ENCODE measurements at places on chromosomes 11 and 22.
A peak's percentile ranks its signal among the peaks of the same experiment; 100 is the strongest.

DNA sequence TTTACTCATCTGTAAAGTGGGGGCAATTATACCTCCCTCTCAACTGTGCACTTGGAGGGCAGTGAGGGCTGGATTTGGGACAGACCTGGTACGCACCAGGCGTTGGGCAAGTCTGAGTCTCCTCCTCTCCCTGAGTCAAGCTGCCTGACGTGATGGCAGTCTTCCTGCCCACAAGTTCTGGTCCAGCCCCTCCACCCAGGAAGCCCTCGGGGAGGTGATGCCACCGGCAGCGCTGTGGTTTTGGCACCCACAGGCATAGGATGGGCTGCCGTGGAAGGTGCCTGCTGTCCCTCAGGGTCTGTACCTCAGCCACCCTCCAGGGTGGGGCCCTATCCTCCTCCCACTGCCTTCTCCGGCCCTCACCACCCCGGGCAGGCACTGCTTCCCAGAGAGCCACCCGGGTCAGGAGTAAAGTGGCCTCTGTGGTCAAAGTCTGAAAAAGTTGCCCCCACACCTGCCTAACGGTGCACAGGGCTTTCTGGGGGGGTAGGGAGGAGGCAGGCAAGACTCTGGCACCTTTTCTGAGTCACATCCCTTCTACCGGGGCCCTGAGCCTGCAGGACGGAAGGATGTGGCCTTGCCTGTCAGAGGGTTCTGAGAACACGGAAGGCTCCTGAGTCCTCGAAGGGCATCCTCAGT is 6.5 kb upstream of the APOBEC3H start:
- DNase-seq = no peak

- peak; percentile 25 for DNase-seq
Measured at GRCh38 chr11:66220566-66220935, 47.9 kb upstream of the RAB1B start.

GRCh38 chr11:75271730-75272129 is 31.2 kb downstream of the TPBGL start:
- no peak for DNase-seq

DNA sequence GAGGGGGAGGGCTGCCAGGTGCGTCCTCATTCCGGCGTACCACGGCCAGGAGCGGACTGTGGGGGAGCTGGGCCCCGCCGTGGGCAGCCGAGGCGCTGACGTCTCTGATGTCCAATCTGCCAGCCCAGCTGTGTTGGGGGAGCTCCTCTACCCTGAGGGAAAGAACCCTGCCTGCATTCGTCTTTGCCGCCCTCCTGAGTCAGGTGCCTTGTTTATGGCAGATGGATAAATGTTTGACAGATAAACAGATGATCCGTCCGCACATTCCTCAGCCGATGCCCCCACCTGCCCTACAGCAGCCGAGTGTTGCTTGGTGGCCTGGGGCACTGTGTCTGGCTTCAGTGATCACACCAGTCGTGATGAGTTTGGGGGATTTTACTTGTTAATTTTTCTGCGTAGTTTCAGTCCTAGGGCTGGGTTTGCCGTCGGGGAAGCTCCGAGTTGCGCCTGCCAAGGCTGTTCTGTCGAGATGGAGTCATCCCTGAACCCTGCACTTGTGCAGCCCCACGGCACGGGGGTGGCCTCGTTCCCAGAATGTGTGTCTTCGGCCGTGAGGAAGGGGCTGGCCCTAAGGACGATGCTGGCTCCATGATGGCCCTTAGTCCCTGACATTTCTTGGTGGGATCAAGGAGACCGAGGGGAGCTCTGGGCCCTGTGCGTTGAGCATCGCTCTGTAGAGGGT is 1083.9 kb downstream of the BRD1 start:
- DNase-seq = no peak

DNA sequence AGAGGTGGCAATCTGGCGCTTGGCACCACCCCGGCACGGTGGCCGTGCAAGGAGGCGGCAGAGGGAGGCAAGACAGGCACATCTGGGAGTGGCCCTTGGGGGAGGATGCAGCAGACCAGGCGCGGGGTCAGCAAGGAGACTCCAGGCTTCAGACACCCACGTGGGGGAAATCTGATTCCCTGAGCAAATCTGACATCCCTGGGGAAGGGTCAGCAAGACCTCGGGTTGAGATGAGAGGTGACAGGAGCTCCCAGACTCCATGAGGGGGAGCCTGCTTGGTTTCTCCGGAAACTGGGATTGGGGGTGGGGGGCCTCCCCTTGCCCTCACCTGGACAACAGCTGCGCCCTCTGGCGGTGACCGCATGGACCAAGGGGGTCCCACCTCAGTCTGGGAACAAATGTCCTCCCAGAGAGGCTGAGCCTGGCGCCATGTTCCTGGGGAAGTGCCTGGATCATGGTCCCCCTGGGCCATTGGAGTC is 4.0 kb upstream of the RCOR2 start:
- DNase-seq = no peak

DNA sequence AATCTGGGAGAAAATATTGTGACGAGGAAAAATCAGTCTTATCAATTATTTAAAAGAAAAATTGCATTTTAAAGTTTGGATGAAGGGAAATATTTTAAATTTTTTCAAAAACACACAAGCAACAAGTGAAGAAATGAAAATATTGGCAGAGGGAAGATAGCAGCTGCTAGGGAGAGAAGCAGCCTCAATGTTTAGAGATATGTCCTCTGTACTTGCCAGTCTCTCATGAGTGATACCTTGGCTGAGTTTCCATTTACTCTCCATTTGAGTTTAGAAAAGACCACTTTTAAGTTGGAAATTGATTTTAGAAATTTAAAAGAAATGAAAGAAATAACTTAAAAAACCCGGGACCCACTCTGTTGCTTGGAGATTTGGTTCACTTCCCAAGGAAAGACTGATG is 88.6 kb upstream of the DBX1 start:
- DNase-seq = no peak

GRCh38 chr11:10725907-10726253 is 25.2 kb upstream of the CTR9 start:
- DNase-seq = no peak

DNA sequence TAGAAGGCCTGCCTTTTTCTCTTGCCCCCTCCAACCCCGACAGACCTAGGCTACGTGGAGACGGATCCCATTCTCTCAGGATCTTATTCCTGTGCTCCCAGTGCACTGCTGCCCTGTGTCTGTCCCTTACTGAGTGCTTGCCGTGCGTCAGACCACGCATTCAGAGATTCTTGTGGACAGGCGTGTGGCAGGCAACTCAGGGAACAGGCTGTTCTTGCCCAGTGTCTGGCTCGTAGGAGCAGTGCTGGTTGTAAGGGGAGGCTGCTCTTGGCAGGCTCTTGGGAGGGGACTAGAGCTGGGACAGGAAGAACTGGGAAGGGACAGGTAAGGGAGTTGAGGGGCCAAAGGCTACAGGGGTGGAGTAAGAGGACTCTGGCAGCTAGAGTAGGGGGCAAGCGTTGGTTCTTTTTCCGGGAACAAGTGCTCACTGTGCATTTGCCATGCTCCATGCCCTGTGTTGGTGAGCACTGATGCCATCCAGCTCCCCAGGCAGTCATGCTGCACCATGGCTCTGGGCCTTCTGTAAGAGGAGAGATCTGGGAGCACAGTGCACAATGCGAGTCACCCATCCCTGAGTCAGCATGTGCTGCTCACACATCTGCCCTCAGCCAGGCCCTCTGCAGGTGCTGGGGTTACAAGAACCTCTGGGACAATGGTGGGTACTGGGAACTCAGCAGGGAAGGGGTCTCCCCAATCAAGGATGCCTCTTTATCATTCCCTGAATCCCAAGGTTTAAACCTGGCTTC is 119.1 kb downstream of the TBC1D22A start:
- DNase-seq = no peak

- DNase-seq = no peak
Measured at GRCh38 chr22:33300165-33300564, 242.0 kb upstream of the SYN3 start.

DNA sequence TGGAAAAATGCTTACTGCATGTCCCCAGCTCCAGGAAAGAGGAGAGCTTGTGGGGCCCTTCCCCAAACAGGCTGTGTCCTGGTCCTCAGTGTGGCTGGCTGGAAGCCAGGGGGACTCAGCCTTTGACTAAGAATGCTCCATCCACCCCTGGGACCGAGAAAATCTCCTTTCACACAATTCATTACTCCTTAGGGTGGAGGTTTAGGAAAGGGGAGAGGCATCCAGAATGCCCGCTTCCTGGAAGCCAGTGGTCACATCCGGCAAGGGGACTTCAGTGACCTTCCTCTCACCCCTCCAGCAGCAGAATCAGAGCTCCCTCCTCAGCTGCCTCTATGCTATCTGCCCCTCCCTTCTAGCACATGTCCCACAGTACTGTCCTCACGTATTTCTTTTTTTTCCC is 21.9 kb downstream of the ATG16L2 start:
- DNase-seq = no peak

GRCh38 chr11:14713496-14714244 is 70.1 kb downstream of the PDE3B start:
- peak; percentile 6 for DNase-seq

DNA sequence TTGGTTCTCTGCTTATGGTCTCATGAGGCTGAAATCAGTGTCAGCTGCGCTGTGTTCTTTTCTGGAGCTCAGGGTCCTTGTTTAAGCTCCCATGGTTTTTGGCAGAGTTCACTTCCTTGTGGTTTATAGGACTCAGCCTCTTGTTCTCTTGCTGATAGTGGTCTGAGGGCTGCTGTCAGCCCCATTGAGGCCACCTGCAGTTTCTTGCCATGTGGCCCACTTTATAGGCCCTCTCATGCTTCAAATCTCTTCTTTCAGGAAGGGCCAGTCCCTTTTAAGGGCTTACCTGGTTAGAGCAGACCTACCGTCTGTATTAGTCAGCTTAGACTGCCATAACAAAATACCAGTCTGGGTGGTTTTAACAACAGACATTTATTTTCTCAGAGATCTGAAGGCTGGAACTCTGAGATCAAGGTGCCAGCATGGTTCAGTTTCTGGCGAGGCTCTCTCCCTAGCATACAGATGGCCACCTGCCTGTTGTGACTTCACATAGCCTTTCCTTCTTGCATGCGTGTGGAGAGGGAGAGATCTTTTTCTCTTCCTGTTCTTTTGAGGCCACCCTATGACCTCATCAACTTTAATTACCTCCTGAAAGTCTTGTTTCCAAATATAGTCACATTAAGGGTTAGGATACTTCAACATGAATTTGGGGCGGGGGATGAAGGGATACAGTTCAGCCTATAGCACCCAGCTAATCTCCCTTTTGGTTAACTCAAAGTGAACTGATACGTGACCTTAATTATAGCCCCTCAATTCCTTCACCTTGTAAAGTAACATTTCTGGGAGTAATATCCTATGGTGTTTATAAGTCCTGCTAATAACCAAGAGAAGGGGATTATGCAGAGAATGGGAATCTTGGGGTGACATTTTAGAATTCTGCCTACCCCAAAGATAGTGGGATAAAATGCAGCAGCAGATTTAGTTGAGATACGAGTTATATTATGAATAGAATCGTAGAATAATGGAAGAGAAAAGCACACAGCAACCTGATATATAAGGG is 131.8 kb downstream of the UVRAG start:
- peak; percentile 44 for DNase-seq

DNA sequence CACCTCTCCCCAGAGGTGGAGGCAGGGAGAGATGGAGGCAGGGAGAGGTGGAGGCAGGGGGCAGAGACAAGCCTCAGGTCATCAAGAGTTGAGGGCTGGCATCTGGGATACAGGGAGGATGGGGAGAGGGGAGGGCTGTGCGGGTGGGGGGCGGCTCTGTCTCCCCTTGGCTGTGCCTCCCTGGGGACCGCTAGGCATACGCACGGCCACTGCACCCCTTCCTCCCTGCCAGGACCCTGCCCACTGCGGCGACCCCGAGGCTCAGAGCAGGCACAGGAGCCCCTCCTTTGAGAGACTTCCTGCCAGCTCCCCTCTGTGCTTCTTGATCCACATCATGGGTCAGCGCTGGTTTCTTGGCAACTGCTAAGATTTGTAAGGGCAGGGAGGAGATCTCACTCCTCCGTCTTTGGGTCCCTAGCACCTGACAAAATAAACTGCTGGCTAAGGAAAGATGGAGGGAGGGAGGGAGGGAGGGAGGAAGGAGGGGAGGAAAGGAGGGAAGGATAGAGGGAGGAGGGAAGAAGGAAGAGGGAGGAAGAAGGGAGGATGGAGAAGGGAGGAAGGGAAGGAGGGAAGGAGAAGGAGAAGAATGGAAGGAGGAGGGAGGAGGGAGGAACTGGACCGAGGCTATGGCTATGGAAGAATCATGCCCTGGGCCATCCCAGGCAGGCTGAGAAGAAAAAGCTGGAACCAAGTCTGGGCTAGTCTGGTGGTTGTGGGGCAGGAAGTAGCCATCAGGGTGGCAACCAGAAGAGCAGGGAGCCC is 18.5 kb downstream of the PRR33 start:
- DNase-seq = no peak

DNA sequence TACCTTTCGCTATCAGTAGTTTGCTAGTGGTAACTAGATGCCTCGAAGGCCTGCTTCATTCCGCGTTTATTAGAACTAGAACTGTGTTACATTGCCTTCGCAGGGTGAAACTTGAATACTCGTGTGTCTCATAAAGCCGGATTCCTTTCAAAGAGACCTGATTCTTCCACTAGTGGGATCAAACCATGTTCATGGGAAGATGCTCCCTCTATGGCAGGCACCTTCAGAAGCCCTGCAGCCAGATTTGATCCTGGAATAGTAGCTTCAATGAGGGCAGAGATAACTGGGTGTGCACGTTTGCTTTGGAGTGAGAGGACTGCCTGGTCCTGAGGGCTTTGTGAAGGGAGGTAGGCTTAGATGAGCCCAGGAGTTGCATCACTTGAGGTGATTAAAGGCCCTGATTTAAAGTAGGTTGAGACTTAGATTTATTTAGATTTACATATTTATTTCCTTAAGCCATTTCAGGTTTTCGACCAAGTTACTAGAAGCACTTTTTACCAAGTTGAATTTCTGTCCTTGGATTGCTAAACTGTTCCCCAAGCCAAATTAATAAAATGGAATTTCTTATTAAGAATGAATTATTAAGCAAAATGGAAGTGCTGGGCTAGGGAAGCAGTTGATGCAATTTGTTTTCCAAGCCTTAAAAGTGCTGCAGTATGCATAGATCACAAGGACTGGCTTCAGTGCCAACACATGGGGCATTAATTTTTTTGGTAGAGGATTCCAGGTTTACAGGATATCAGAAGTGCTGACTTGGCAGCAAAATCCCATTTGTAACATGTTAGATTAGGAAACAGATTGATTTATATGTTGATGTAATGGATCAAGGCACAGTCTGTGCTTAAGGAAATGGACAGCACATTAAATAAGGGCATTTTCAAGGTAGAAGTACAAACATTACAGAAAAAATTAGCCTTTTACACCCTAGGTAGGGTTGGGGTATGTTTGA is 32.9 kb downstream of the APLP2 start:
- no peak for DNase-seq

GRCh38 chr22:17772249-17772957 is 1.9 kb downstream of the BID start:
- no peak for DNase-seq

Measured in left lung (tissue), 14 donors.